ENCODE measurements at places on chromosomes 7 and 10. TPM values are rescaled to one million over a fixed set of nuclear protein-coding genes. Genes with fewer than 3 reads are reported as not detected.

Gene ACBD7
- total RNA-seq, result not detected

Gene ADARB2
- total RNA-seq, result 2.0 TPM

Gene TMEM178B
- total RNA-seq, result 0.62 TPM

- H3K27me3 ChIP-seq, result no peaks in the 10 kb centered on the region
- no peaks in the 10 kb centered on the region for H3K4me1 ChIP-seq
- H3K36me3 ChIP-seq, result peaks cover 2% of the 10 kb centered on the region
- no peak overlapping the region for H3K4me3 ChIP-seq
- H3K27ac ChIP-seq, result peak overlapping the region; percentile 64
Measured at GRCh38 chr10:124641282-124642087, 102.7 kb downstream of the FAM53B start.

- no peaks in the 10 kb centered on the region for H3K27me3 ChIP-seq
- ATAC-seq, result no peak
- no peak overlapping the region for H3K27ac ChIP-seq
- H3K4me3 ChIP-seq, result no peak overlapping the region
- H3K4me1 ChIP-seq, result no peaks in the 10 kb centered on the region
- H3K36me3 ChIP-seq, result peaks cover 100% of the 10 kb centered on the region
Measured at GRCh38 chr7:55160539-55160938, 141.7 kb downstream of the EGFR start.

- H3K27ac ChIP-seq, result peak overlapping the region; percentile 27
- peaks cover 18% of the 10 kb centered on the region for H3K4me1 ChIP-seq
- H3K27me3 ChIP-seq, result no peaks in the 10 kb centered on the region
- no peak for ATAC-seq
- H3K36me3 ChIP-seq, result no peaks in the 10 kb centered on the region
Measured at GRCh38 chr10:75061709-75062505, 49.5 kb upstream of the SAMD8 start.

DNA sequence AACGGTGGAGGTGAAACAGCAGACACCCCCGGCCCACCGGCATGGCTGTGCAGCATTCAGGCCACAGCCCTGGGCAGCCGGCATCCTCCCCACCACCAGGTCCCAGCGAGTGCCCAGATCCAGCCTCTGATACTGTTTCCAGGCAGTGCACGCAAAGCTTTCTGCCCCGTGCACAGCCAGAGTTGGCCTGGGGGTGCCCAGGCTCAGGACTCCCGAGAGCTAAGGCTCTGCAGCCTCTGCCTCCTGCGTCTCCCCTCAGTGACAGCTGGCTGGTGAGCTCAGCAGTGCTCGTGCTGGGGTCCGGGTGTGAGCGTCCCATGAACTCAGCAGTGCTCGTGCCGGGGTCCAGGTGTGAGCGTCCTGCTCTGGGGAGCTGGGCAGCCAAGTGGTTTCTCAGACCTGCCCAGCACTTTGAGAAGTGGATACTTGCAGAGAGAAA, 65.4 kb downstream of the CFAP46 start:
- H3K4me1 ChIP-seq, result no peaks in the 10 kb centered on the region
- no peak overlapping the region for H3K27ac ChIP-seq
- H3K4me3 ChIP-seq, result no peak overlapping the region
- H3K27me3 ChIP-seq, result peaks cover 85% of the 10 kb centered on the region
- no peaks in the 10 kb centered on the region for H3K36me3 ChIP-seq

DNA sequence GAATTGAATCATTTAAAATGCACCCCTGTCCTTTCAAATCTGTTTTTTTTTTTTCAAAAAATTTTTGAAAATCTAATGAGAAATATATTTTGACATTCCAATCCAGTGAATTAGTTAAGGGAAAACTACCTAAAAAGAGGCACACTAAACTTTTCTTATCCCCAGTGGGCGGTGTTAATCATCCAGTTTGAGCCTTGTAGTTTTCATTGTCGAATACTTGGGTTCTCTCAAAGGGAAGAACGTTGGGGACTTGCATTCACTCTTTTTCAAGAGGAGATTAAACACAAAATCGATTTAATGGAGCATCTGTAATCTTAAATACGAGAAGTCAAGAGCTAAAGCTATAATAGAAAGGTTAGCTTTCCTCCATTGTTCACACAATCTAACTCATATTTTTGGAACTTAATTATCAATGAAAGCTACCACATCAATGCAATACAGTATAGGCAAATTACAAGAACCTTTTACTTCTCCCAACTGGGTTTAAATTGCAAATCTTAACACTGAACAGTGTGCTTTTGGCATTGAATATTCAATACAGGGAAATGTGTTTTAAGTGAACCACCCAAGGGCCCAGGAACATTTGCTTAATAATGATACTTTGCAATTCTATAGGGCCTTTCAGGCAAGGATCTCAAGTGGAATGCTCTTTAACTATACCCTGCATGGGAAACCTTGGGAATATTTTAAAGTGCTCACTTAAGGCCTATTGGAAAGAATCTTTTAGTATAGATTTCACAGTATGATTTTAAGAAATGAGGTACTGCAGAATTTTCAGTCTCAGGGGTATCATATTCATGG, 13.1 kb upstream of the SP8 start:
- H3K27ac ChIP-seq, result no peak overlapping the region
- H3K36me3 ChIP-seq, result no peaks in the 10 kb centered on the region
- ATAC-seq, result no peak
- H3K27me3 ChIP-seq, result peaks cover 86% of the 10 kb centered on the region

DNA sequence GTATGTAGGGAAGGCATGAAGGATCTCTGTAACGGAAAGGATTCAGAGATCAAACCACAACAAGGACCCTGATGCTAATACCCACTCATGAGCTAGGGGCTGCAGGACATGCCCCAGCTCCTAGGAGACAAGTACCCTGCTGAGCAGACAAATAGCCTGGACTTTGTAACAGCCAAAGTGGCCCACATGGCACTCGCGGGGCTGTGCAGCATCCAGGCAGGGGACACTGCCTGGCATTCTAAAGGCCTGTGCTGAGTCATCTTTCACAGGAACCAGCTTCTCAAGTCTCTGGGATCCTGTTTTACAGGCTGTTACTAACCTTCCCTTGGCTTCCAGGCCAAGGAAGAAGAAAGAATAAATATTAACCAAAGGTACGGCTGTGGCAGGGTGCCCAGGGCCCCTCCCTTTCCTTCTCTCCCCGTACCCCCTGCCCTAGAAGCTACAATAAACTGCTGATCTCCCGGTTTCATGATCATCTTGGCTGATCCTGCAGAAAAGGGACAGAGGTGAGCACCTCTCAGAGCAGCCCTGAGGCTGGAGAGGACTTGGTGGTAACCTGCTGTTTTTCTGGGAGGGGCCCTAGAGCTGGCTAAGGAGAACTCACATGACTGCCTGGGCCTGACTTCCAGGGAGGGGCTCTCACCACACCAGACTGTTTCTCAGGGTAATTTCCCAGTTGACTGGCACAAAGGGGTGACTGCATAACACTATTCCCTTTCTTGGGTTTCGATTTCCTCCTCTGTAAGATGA, 4.2 kb upstream of the RPEL1 start:
- no peak overlapping the region for H3K4me3 ChIP-seq
- no peaks in the 10 kb centered on the region for H3K36me3 ChIP-seq
- H3K27ac ChIP-seq, result peak overlapping the region; percentile 72
- peaks cover 18% of the 10 kb centered on the region for H3K4me1 ChIP-seq
- no peaks in the 10 kb centered on the region for H3K27me3 ChIP-seq
- no peak for ATAC-seq

DNA sequence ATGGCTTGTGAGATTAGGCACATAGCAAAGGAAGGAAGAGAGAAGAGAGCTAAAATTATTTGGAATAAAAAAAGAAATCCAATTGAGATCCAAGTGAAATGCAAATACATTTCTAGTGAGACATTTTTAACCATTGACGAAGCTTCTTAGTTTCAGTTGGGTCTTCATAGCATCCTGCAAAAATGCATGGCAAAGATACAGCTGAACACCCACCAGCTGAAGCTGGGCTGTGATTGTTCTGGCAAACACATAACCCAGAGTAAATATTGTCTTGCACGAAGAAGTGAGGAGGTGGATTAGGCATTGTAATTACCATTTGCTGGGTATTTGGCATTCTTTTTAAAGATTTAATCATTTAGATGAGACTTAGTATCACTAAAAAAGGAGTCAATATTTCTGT, 409.4 kb downstream of the GRM8 start:
- no peak for ATAC-seq
- no peak overlapping the region for H3K27ac ChIP-seq
- H3K4me3 ChIP-seq, result no peak overlapping the region
- H3K36me3 ChIP-seq, result no peaks in the 10 kb centered on the region
- no peaks in the 10 kb centered on the region for H3K4me1 ChIP-seq

DNA sequence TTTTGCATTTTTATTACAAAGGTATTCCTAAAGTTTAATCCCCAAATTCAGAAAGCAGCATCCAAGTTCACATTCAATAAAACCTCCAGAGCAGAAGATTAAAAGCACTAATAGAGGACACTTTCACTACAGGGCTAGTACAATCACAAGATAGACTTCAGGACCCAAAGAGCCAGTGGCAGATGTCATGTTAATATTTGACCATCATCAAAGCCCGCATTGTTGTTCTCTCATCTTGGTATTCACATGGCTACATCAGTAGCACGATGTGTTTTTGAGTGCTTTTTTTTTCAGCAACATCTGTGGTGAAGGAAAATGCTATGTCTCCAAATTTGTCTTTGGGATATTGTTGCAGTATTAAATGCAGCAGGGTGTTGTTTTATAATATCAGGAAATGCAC, 134.3 kb downstream of the ARL4A start:
- no peaks in the 10 kb centered on the region for H3K4me1 ChIP-seq
- H3K27ac ChIP-seq, result no peak overlapping the region
- no peak for ATAC-seq
- no peaks in the 10 kb centered on the region for H3K27me3 ChIP-seq
- no peaks in the 10 kb centered on the region for H3K36me3 ChIP-seq
- H3K4me3 ChIP-seq, result no peak overlapping the region

- ATAC-seq, result no peak
- H3K36me3 ChIP-seq, result no peaks in the 10 kb centered on the region
Measured at GRCh38 chr7:80183900-80184685, 49.5 kb downstream of the GNAI1 start.

- peaks cover 5% of the 10 kb centered on the region for H3K36me3 ChIP-seq
- no peak for ATAC-seq
- no peaks in the 10 kb centered on the region for H3K27me3 ChIP-seq
- peaks cover 71% of the 10 kb centered on the region for H3K4me1 ChIP-seq
- no peak overlapping the region for H3K4me3 ChIP-seq
- H3K27ac ChIP-seq, result no peak overlapping the region
Measured at GRCh38 chr7:50727072-50727471, 55.6 kb downstream of the GRB10 start.

- no peak for ATAC-seq
- H3K27ac ChIP-seq, result peak overlapping the region; percentile 87
- peaks cover 46% of the 10 kb centered on the region for H3K36me3 ChIP-seq
- no peak overlapping the region for H3K4me3 ChIP-seq
Measured at GRCh38 chr10:79220307-79220706, 127.0 kb upstream of the PPIF start.
